ENCODE measurements at places on chromosomes 13 and 19.

- DNase-seq = no peak
Measured at GRCh38 chr13:42808341-42808940, 27.1 kb downstream of the FAM216B start.

- DNase-seq = no peak
Measured at GRCh38 chr13:75485286-75486062, 3.5 kb upstream of the TBC1D4 start.

DNA sequence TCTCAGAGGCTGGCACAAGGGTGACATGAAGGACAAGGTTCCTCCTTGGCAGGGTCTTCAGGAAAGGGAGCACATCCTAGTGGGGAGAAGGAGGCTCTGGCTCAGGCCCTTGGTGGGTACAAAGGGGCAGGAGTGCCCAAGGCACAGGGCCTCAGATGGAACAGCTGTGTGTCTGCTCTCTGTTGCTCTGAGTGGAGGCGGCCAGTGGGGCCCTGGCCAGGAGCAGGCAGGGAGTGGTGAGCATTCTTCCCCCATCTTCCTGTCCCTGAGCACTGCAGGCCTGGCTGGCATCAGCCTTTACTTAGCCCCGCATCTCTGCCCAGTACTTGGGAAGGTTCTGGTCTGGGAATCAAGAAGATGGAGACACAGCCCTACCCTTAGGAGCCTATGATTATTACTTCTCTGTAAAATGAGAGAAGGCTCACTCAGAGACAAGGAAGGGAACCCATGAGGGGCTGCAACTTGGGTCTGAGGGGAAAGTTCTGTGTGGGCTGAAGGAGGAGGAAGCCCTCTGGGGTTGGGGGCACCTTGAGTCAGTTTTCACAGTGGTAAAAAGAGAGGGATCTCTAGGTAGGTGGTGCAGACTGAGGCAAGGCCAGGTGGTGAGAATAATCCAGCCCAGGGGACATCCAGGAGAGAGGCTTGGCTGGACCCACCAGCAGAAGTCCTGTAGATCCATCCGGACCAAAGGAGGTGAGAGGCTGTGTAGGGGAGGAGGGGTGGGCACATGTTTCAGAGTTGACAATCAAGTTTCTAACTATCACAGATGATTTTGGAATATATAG, 173.5 kb downstream of the TSHZ3 start:
- no peak for DNase-seq

GRCh38 chr19:55654868-55655647, at the start of gene U2AF2:
U2AF2 (plus strand) TSS chr19:55655035; CDS start chr19:55655105, 70 bp downstream.
- DNase-seq = peak; percentile 97

DNA sequence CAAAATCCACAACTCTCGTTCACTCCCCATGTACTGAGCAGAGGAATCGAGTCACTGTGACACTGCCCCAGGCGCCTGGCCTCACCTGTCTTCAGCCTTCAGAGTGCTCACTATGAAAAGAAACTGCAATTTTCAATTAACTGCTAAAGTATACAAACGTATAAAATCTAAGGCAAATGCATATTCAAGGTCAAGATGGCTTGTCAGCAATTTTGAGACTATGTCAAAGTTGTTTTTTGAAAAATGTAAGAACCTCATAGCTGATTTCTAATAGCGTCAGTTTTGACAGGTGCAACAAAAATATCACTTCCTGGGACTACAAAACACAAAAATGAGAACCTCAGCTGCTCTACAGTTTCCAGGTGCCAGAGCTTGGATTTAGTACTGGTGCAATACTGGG, 31.4 kb downstream of the TUBGCP3 start:
- DNase-seq = no peak

GRCh38 chr13:113224486-113224885, 15.1 kb downstream of the CUL4A start:
- no peak for DNase-seq

GRCh38 chr19:23401086-23401610, 5.9 kb upstream of the ZNF91 start:
- DNase-seq = no peak

- DNase-seq = no peak
Measured at GRCh38 chr19:17548145-17548544, 7.3 kb upstream of the COLGALT1 start.

DNA sequence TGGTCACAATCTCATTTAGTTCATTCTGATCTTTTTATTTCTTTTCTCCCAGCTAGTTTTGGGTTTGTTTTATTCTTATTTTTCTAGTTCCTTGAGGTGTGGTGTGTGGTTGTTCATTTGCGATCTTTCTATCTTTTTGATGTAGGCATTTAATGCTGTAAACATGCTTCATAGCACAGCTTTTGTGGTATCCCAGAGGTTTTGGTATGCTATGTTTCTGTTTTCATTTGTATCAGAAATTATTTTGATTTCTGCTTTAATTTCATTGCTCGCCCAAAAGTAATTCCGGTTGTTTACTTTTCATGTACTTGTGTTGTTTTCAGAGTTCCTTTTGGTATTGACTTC, 12.6 kb downstream of the DNAJC3 start:
- no peak for DNase-seq

DNA sequence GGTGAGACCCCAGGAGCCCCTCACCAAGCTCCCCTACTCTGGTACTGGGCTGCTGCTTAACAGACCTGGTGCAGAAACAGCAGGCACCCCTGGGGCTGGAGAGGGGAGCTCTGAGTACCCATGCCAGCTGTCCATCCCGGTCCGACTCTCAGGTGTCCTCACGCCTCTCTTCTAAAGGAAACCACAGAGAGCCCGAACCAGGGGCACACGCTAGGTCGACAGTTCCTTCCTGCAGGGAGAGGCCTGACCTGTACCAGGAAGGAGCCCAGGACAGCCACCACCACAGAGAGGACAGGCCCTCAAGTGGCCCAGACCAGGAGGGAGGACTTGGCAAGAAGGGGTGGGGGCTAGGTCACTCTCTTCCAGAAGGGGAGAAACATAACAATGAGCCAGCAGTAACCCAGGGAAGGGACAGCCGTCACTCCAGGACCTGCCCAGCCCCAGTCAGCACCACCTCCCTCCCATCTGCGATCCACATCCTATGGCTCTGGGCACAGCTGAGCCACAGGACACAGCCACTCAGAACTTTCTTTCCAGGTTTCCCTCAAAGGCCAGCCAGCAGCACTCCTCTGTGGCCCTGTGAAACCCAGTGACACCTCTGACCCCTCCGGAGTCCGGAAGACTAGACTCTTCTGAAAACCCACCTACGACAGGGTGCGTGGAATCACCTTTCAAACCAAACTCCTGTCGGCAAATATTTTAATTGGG, 13.0 kb upstream of the SLC35E1 start:
- no peak for DNase-seq

GRCh38 chr19:36688058-36688457, 646 bp downstream of the ZNF567 start:
- no peak for DNase-seq

- DNase-seq = no peak
Measured at GRCh38 chr13:37495046-37495445, 103.5 kb downstream of the POSTN start.

- no peak for DNase-seq
Measured at GRCh38 chr19:38266981-38267597, 2.7 kb downstream of the SPINT2 start.

- DNase-seq = no peak
Measured at GRCh38 chr13:31334994-31335557, 135.3 kb downstream of the B3GLCT start.

- no peak for DNase-seq
Measured at GRCh38 chr19:28642787-28643683, 569.9 kb downstream of the UQCRFS1 start.

GRCh38 chr19:5103061-5103701, 134.3 kb downstream of the KDM4B start:
- peak; percentile 78 for DNase-seq

DNA sequence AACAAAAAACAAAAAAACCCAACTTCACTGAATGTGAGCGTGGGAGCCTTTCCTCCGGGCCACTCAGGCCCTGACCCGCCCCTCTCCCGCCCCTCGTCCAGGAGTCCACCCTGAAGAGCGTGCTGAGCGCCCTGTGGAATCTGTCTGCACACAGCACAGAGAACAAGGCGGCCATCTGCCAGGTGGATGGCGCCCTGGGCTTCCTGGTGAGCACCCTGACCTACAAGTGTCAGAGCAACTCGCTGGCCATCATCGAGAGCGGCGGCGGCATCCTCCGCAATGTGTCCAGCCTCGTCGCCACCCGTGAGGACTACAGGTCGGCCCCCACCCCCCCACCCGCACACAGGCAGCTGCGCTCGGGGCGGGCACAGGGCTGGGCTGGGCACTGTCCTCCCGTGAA, 11.9 kb downstream of the APC2 start:
- no peak for DNase-seq

DNA sequence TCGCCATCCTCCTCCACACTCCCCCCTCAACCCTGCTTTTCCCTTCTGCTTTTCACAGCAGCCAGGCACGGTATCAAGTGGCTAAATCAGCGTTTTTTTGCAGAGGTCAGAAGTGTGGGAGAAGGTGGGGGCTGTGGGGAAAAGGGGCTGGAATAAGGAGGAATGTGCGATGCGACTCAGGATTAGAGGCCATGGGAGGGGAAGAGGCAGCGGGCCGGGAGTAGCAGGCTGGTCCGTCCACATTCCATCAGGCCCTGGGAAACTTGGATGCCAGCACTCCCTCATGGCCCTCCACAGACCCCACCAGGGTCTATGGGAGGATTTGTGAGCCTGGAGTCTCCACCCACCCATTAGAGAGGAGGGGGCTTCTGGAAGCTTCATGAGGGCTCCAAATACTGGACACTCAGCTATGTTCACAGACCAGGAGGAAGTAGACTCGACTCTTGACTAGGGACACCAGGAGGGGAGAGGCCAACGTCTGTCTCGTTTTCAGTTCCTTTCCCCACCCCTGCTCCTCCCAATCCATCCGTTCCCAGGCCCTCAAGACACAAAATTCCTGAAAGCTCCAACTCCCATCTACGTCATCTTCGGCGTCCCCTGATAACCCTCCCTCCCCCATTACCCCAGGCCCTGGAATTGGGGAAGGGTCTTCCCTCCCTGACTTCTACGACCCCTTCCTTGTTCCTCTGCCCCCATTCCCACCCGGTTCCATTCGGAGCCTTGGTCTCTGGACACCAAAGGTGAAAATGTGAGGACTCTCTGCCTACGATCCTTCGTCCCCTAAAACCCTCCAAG, 3.3 kb upstream of the KCNC3 start:
- peak; percentile 35 for DNase-seq

- DNase-seq = peak; percentile 64
Measured at GRCh38 chr13:32165796-32166195, 134.2 kb downstream of the FRY start.

GRCh38 chr19:19513682-19514081, 1.7 kb downstream of the TSSK6 start:
- DNase-seq = no peak

Measured in heart left ventricle (tissue), 16 donors.